ENCODE measurements at places on chromosomes 13 and 19.

DNA sequence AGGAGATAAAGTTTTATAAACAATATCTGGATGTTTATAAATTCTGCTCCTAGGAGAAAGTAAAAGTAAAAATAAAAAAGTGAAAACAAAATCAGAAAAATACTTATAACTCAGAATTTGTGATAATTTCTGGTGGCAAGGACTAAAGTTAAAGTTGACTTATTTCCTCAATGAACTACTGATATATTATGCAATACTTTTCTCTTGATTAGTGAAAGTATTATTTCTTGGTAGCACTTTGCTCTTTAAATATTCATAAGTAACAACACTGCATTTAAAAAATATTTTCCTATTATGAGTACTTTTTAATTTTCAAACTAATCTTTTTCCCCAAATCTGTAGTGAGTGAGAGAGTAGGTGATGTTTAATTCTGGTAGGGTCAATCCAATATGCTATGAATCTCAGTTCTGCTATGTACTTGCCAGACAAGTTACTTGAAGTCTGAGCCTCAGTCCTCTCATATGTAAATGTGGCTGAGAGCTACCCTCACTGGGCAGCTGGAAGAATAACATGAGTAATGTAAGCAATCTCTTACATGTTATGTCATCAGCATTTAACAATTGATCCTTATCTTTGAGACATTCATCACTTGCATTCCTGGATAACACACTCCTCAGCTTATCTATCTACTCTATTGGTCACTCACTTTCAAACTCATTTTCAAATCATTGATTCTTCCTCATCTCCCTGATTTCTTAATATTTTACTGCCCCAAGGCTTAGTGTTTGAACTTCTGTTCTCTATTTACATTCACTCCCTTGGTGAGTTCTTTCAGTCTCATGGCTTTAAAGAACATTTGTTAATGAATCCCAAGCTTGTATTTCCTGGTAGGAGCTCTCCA is 239.0 kb downstream of the RGCC start:
- no peak for DNase-seq

GRCh38 chr19:28009696-28010095 is 1203.3 kb downstream of the UQCRFS1 start:
- no peak for DNase-seq

DNA sequence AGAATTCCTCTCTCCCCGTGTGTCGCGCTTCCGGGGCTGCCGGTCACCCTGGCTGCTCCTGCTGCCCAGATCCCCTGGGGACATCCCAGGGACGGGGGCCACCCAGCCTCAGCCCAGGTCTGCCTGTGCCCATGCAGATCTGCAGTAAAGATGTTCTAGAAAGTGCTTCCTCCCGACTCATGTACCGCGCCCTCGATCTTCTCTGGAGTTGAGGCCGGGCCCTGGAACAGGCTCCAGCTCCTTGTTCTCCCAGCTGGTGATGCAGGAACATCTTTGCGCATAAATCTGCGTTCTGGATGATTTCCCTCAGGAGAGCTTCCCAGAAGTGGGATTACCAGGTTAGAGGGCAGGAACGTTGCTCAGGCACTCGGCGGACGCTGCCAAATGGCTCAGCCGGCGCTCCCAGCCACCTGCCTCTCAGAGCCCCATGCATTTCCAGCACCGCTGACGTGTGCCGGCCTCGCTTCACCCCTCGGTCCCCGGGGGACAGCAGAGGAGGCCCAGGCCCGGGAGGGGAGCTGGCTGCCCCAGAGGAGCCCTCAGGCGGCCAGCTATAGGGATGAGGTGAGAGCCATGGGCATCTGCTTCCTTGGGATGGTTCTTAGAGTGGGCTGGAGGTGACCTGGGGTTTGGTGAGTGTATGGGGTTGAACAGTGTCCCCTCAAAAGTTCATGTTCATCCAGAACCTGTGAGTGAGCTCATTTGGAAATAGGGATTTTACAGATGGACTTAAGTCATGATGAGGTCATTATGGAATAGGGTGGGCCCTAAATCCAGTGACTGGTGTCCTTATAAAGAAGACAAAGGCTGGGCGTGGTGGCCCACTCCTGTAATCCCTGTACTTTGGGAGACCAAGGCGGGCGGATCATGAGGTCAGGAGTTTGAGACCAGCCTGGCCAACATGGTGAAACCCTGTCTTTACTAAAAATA is 42.6 kb downstream of the CRTC1 start:
- DNase-seq: no peak

DNA sequence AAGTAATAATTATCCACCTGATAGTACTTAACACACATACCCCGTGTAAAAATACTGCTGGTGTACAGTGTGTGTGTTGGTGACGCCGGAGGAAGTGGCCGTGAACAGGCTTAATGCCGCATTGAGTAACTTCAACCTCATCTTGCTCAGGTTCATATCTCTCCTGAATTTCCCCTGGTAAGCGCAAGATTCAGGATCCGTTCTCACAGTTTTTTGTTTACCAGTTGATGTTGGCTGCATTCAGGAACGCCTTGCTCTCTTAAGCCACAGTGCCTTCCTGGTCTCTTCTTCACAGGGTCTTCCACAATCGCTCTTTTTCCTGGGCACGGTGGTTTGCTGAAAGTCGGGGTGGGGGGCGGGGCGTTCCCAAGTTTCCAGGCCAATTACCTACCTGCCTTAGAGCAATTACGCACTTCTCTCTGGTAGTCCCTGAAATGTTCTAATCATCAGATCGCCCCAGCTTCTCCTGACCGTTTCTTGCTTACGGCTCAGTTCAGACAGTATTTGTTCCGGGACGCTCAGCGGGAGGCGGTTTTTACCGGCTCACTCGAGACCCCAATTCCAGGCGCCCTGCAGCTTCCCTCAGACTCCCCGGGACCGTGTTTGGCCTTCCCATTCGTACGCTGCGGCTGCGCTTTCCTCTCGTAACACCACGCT is 706 bp upstream of the DNAJC3 start:
- DNase-seq: peak; percentile 44

DNA sequence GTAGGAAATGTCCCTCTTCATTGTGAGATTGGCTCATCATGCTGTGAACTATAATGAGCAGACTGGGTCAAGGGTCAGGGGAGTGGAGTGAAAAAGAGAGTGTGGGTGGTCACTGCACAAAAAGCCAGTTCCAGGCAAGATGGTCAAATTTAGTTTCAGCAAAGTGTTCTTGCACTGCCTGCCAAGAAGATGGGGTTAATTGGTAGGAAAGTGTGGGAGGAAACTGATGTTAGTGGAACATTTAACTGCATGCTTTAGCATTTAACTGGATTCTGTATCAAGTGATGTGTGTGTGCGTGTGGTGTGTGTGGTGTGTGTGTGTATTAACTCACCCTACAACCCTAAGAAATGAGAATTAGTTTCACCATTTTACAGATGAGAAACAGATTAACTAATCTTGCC is 131.6 kb downstream of the COG6 start:
- DNase-seq: no peak

GRCh38 chr19:39448271-39448670 is 2.9 kb downstream of the SUPT5H start:
- DNase-seq: no peak

DNA sequence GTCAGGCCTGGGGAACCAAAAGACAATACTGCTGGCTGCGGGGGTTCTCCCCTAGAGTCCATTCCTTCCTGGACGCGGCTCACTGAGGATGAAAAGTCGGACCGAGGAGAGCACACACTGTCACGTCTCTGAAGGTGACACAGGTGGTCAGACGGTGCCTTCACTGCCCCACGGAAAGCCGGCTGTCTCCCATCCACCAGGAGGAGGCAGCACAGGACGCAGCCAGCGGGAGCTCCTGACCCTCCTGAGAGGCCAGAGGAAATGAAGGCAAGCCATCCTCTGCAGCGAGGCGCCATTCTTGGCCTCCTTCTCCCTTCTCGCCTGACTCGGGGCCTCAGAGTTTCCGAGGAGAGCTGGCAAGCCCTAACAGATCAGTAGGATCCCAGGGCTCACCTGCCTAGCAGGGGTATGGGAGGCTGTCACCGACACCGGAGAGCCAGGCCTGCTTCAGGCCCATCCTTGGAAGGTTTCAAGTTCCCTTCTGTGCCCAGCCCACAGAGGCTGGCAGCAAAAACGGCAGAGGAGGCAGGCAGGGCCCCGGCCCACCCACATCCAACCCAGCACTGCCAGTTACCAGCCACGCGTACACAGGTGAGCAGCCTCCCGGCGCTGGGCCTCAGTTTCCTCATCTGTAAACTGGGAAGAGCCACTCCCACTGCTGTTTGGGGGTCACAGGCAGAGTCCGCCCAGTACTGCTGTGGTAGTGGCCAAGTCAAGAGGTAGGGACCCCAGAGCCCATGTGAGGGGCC is 4.5 kb downstream of the REXO1 start:
- no peak for DNase-seq

GRCh38 chr13:33183431-33184111 is 102.0 kb downstream of the STARD13 start:
- no peak for DNase-seq

DNA sequence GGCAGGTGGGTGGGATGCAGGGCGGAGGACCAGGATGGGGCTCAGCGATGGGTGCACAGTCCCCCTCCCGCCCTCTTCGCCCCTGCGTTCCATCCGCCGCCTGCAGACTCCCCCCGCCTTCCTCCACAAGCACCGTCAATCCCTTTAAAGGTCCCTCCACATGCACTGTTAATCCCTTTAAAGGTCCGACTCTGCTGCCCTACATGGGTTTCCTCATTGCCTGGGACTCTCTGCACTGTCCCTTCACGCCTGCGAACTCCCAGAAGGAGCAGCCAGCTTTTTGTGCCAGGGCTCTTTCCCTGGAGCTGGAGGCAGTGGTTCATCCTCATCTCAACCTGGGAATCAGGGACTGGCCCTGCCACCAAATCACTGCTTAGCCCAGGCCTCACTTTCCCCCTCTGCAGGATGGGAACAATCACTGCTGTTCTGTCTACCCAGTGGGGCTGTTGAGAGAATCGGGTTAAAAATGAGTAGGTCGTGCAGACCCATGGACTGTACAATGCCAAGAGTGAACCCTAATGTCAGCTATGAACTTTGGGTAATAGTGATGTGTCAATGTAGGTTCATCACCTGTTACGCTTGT is 20.4 kb downstream of the ZNF574 start:
- DNase-seq: no peak

DNA sequence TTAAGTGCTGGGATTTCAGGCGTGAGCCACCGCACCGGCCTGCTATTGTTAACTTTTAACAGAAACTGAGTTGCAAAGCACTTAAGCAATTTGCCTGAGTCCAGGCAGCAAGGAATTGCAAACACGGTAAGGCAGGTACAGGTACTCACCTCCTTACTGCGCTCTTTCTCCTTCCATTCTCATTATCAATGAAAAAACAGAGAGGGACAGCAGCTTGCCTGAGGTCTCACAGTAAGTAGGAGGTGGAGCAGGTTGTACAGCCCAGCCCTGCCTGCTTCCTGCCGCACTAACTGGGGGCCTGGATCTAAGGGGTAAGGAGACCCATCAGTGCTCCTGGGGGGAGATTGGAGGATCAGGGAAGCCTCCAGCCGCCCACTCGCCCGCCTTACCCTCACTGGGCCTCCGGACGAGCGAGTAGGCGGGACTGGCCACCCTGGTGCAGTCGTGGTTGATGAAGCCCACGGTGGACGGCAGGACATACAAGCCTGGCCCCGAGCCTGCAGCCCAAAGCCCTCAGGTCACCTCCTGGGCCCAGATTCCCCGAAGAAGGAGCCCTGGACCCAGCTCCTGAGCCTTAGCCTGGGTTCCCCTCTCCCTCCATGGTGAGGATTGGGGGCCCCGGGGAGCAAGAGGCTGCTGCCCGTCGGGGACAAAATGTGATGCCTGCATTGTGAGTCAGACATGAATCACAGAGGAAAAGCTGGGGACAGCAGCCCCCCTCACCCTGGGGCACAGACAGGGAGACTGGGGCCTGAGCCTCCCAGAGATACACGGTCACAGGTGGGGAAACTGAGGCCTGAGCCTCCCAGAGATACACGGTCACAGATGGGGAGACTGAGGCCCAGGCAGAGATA is 11.4 kb upstream of the SHC2 start:
- DNase-seq: no peak

GRCh38 chr19:44954278-44954648 is 917 bp upstream of the CLPTM1 start:
- DNase-seq: no peak

- DNase-seq: no peak
These were observed 1.7 kb downstream of the ITM2B start for GRCh38 chr13:48234566-48235340.

- peak; percentile 8 for DNase-seq
These were observed 71.6 kb downstream of the SHISA2 start for GRCh38 chr13:25980255-25980654.

- no peak for DNase-seq
These were observed 26.8 kb downstream of the ATP8B3 start for GRCh38 chr19:1785310-1785709.

- DNase-seq: peak; percentile 15
These were observed 185.3 kb upstream of the ARGLU1 start for GRCh38 chr13:106753251-106753650.

DNA sequence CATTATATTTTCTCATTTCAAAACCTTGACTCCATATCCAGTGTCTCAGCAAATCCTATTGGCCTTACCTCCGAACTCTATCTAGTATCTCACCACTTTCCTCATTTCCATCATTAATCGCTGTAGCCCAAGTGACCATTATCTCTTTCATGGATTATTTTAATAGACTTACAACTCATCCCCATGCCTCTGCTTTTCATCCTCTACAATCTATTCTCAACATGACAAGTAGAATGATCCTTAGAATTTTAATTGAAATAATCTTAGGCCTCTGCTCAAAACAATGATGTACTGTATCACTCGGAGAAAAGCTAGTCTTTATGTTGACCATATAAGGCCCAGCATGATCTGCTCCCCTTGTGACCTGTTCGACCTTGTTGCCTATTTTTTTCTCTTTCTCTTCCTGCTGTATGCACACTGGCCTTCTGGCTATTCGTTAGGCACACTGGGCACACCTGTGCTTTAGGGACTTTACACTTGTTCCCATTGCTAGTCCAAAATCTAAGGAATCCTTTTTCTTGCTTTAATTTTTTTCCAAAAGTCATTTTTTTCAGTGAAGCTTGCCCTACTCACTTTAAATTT is 21.4 kb downstream of the DNAJC15 start:
- no peak for DNase-seq

DNA sequence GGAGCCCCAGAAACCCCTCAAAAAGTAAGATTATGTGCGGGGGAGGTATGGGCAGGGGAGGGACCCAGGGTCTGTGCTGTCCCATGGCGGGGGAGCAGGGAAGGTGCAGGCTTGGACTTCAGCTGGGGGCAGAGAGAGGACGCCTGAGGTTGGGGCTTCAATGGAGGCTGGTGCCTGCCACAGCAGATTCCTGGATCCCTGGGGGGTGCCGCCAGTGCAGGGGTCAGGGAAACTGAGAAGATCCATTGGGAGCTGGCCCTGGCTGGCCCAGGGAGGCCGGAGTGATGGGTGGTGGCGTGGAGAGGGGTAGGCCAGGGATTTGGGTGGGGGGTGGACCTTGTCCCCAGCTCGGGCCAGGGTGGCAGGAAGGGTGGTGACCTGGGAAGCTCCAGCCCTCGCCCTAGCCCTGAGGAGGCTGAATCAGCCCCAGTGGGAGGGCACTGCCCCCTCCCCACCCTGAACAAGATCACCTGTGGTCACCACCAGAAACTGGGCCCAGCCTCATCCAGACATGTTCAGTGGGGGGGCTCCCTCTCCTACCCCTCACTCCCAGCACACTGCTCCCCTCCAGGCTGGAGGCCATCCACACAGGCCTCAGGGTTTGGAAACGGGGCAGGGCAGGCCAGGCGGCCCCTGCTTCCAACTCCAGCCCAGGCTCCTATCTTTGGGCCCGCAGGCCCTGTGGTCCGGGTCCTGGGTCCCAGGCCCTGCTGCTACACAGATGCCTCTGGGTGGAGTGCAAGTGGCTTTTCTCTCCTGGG is 1.4 kb downstream of the NKPD1 start:
- no peak for DNase-seq

GRCh38 chr13:100680131-100680530 is 5.5 kb upstream of the TMTC4 start:
- DNase-seq: no peak
